Iris pigment epithelial cell (primary cell): ENCODE measurements at places on chromosomes 11 and 22.
A peak's percentile ranks its signal among the peaks of the same experiment; 100 is the strongest.

DNA sequence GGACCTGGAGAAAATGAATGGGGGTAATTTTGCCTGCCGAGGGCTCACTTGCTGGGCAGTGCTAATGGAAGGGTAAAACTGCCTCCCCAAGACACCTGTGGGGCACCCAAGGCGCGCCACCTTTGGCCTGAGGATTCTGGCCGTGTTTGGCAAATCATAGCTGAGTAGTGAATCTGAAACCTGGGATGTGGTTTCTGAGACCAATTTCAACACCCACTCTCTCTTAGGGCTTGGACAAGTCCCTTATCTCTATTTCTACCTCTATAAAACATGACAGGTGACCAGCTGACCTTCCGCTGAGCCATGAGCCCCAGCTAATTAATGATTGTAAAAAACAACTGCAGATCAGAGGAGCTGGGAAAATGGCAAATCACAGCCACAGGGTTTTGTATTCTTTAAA is 1.5 kb upstream of the PACSIN3 start:
- no peak for DNase-seq

- no peak for DNase-seq
Measured at GRCh38 chr11:130076778-130077481, 7.2 kb downstream of the APLP2 start.

GRCh38 chr22:39204216-39204615 is 40.6 kb downstream of the PDGFB start:
- DNase-seq, result no peak

DNA sequence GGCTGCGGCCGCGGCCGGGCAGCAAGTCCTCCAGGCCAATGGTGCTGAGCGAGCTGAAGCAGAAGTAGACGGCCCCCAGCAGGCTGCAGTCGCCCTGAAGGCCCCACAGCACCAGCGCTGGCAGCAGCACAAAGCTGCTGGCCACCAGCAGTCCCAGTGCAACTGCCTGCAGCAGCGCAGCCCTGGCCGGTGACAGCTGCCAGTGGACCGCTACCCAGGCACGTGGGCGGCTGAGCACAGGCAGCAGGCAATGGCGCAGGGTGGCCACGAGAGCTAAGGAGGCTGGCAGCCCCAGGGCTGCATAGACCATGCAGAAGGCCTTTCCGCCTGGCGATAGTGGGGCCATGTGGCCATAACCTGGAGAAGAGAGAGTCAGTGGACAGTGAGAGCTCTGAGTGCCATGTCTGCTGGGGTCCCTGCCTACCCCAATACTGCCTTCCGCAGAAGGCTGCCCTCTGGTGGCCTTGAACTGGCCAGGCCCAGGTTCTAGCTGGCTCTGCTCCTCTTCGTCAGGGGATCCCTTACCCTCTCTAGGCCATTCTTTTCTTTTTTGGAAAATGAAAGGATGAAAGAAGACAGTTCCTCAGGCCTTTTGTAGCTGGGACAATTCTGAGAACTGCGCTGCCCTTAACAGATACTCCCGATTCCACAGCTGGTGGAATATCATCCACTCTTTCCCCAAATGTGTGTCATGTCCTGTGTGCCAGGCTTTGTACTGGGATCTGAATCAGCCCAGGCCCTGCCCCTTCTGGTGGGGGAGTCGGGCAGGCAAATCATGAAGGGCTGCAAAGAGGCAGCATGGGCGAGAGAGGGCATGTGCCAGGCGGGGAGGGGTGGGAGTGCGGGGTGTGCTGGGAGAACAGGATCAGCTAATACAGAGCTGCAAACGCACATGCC is 1.8 kb downstream of the KCNK7 start:
- no peak for DNase-seq

- DNase-seq, result peak; percentile 96
Measured at GRCh38 chr11:46296528-46297448, 19.3 kb downstream of the CREB3L1 start.
